Left renal cortex interstitium (tissue), 4 donors: ENCODE measurements at places on chromosomes 11 and 22. TPM values are rescaled to one million over a fixed set of nuclear protein-coding genes. Genes with fewer than 3 reads are reported as not detected.

DNA sequence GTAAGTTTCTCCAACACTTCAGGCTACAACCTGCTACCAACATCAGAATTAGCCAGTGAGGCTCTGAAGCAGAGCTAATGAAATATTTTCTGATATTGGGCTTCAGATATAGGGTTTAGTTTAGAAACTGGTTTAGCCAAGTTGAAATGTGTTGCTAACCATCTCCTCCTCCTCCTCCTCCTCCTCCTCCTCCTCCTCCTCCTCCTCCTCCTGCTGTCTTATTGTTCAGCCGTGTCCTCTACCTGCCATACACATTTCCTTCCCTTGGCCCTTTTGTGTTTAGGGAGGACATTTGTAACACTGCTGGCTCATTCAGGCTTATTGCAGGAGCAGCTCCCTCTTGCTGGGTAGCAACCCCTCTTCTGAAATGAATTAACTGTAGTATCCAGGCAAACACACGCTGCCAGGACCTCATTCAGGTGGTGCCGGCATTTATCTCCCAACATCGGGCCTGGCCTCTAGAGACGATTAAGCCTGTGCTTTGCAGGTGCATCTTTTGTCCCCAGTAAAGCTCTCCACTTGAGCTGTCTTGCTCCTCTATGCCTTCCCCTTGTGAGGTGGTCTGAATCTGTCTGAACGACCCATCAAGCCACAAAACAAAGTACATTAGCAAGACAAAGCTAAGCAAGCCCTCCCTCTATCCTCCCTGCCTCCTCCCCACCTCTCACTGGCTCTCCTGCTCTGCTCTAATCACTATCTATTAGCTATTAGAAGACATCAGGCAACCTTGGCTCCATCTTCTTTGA lies 82.9 kb downstream of the KCNJ1 start:
- no peak for DNase-seq

DNA sequence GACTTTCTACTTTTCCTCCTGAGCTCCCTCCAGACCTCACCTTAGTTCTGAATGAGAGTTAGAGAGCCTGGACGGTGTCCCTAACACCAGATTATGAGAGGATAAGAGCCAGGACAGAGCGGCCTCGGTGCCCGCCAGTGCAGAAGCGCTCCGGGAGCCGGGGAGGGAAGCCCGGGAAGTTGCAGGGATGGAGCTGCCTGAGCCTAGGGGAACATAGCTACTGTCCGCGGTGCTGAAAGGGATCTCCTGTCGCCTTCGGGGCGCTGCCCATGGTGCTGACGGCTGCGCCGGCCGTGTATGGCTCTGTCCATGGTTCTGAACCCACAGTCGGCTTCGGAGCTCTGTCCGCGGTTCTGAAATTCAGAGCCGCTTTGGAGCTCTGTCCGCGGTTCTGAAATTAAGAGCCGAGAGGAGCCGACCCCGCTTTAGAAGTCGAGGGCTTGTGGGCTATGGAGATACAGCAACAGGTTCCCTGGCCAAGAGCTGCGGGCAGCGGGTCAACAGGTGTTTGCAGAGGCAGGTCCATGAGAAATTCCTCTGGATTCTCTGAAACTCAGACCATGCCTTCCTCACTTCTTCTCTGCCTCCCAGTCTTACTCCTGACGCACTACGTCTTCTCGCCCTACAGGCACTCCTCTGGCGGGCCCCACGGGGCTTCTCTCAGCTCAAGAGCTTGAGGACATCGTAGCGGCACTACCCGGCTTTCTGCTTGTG lies 814 bp downstream of the NPAS4 start:
- DNase-seq = peak; percentile 88

GRCh38 chr11:77669848-77670511 lies 32.4 kb upstream of the CLNS1A start:
- no peak for DNase-seq

DNA sequence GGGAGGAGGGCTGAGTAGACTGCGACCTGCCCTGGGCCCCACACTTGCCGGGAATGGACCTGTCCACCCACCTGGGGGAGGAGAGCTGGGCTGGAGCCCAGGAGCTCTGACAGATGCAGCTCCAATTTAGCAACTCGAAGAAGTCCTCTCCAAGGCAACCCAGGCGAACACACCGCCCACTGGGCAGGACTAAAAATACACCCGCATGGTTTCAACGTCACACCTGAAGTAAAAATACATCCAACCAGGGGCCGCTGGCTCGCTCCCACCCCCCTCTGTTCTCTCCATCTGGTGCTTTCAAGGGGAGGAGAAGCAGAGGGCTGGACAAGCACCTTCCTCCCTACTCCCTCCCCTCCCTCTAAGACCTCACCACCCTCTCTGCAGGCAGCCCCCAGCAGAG lies 119.9 kb downstream of the FEZ1 start:
- DNase-seq = no peak

- DNase-seq = no peak
These were observed 37.6 kb upstream of the SLC5A1 start for GRCh38 chr22:32005453-32005852.

- no peak for DNase-seq
These were observed 4.6 kb downstream of the CARD10 start for GRCh38 chr22:37514526-37515051.

DNA sequence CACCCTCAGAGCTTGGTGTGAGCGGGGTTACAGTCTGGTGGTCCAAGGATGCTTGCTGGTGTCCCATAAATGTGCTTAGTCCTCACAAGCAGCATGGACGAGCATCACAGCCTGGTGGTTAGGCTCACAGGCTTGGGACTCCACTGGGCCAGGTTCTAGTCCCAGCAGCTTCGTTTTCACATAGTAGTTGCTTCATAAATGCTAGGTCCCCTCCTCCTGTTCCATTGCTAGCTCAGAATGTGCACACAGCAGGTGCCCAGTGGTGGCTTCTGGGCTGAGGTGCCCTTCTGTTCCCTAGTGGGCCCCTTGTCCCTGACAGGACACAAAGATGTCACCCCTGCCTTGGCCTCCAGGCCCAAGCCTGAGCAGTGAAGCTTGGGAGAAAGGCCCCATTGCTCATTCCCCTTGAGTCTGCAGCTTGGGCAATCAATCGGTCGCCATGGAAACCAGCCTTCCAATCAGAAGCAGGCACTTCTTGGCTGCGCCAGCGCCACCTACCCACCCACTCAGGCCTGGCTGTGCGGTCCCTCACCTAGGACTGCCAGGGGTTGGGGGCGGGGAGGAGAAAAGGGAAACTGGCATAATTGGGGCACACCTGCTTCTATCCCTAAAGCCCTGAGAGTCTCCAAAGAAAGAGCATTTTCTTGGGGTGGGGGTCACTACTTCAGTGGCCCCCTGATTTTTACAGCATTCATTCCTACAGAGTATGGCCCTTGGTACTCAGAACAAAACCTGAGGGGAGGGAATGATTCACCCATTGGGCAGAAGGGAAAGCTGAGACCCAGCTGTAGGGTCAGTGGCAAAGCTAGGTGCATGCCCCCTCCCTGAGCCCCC lies 48.1 kb downstream of the CYTH4 start:
- no peak for DNase-seq

- DNase-seq = no peak
These were observed 982.2 kb downstream of the BRD1 start for GRCh38 chr22:48845356-48845936.

DNA sequence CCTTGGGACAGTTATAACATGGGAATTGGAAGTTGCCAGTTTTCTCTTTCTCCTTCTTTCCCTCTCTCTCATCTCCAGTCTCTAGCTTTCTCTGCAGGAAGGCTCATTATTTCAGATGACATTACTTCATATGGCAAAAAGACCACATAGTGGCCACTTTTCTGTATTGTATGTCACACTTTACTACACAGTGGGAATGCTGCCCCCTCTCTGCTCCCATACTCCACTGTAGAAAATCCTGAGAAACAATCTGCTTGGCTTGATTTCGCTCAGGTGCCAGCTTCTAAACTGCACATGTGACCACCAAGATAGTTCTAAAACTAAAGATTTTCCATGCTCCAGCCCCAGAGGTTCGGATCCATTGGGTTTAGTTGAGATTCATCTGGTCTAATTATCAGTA lies 860.7 kb upstream of the CCDC90B start:
- no peak for DNase-seq

DNA sequence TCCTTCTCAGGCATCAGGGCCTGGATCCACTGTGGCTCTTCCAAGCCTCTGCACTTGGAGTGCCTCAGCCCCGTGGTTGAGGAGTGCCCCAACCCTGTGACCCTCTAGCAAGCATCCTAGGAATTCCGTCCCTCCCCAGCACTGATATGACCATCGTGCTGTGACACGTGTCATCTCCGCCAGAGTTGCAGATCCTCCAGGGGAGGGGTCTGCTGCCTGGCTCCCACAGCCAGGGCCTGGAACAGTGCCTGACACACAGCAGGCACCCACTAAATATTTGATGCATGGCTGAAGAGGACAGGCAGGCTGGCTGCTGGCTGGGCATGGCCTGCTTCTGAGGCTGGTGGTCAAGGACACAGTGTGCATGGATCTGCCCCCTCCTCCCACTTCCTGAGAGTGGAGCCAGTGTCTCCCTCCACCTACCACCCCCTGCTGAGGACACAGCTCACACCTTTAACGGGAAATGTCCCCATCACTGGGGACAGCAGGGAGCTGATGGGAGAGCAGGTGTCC lies 1.7 kb upstream of the CD81 start:
- no peak for DNase-seq

- DNase-seq = no peak
These were observed 2.5 kb upstream of the MDK start for GRCh38 chr11:46378811-46379481.

- DNase-seq = no peak
These were observed 10.1 kb downstream of the PKNOX2 start for GRCh38 chr11:125174686-125175085.

GRCh38 chr22:31230871-31231621 lies 18.9 kb downstream of the LIMK2 start:
- no peak for DNase-seq

DNA sequence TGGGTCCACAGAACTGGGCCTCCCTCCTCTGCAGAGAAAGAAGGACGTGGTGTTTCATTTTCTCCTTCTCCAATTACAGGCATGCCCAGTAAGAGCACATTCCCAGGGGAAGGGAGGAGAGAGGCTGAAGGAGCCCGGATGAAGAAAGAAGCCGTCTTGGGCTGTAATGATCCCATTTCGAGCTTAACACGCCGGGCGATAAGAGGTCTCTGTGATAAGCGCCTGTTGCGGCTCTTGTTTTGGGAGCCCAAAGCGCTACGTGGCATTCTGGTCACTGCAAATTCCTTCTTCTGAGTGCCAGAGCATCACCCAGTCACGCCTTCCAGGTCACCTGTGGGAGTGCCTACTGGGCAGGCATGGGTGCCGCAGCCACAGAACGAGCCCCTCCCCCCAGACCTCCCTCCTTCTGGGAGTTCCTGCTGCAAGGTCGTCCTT lies 57.5 kb downstream of the ANO1 start:
- no peak for DNase-seq

GRCh38 chr22:31332010-31332409 lies 14.1 kb downstream of the PATZ1 start:
- DNase-seq = no peak

DNA sequence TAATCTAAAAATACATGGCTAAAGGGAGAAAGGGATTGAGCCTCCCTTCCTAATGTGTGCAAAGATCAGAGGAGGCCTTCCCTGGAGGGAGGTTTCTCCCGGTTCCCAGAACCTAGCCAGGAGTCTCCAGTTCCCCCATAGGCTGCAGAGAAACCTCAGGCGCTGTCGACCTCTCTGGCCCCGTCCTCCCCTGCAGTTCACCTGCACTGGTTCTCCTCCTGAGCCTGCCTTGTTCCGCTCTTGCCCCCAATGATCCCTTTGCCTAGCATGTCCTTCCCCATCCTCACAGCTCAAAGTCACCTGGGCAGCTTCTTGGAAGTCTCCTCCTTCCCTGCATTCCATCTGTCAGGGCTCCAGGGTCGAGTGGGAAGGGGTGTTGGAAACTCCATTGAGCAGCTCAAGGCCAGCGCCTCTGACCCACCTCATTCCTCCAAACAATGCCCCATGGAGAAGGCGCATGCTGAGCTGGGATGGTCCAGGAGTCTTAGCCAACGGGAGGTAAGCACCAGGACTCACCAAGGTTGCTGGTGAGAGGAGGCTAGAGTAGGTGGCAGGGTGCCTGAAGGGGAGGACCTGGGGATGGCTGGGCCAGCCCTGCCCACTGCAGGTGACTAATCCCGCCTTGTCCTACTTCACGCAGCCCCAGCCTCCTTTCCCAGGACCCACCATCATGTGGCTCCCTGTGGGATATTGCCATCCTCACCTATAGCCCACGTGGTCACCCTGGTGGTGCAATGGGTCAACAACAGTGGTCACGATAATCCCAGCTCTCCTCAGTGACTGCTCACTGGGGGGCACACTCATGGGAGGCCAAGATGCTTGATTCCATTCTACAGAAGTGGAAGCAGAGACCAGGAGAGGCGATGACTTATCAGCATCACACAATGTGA lies 15.4 kb downstream of the RSPH14 start:
- no peak for DNase-seq

DNA sequence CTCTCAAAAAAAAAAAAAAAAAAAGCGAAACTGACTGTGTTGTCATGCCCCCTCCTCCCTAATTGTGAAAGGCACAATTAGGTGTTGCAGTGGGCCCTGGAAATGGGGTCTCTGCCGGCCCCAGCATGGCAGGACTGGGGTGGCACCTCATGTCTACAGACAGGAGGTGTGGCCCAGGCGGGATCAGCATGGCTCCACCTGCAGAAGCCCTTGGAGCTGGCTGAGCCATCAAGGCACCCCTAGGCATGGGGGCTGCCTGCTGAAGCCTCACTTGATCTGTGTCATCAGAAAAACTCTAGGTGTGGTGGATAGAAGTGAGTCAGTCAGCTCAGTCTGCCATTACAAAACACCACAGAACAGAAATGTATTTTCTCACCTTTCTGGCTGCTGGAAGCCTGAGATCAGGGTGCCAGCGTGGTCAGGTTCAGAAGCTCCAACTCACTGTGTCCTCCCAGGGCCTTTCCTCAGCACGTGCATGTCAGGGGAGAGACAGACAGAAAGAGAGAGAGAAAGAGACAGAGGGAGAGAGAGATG lies 10.1 kb upstream of the B4GALNT4 start:
- DNase-seq = no peak

GRCh38 chr22:41913842-41914534 lies 886 bp downstream of the SHISA8 start:
- DNase-seq = no peak

DNA sequence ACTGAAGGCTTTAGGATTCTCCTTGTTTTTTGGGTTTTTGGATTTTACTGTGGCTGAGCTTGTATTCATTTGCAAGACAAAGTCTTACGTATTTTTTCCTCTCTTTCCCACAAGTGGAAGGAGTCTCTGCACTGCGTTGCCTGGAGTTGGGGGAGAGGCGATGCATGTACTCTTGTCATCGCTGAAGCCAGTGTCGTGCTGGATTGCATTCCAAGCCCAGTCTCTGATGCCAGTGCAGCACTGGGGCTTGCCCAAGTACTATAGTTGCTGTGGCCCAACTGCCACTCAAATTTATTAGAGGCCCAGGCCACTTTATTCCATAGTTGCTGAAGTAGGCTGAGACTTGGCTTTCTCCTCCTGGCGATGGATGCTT lies 230.2 kb downstream of the DYNC2H1 start:
- DNase-seq = no peak

The C22orf31 gene
- polyA plus RNA-seq = 1.5 TPM

The GAL3ST1 gene
- polyA plus RNA-seq = 35.2 TPM

The OR8G5 gene
- polyA plus RNA-seq = not detected

The NRGN gene
- polyA plus RNA-seq = 17.2 TPM

The MS4A14 gene
- 0.13 TPM for polyA plus RNA-seq

The AASDHPPT gene
- 81.9 TPM for polyA plus RNA-seq

The DDX25 gene
- 5.1 TPM for polyA plus RNA-seq
